ENCODE measurements at places on chromosomes 11 and 22. TPM values are rescaled to one million over a fixed set of nuclear protein-coding genes. Genes with fewer than 3 reads are reported as not detected.

The LIF gene
- total RNA-seq = 0.66 TPM

The TNNT3 gene
- 6.9 TPM for total RNA-seq

The TRIM6 gene
- 3.1 TPM for total RNA-seq

The CSF2RB gene
- 5.7 TPM for total RNA-seq

The KRTAP5-2 gene
- not detected for total RNA-seq

The GGTLC3 gene
- total RNA-seq = not detected

The OR52H1 gene
- total RNA-seq = not detected

The LDHAL6A gene
- total RNA-seq = not detected

The SLC22A8 gene
- not detected for total RNA-seq

The DRD2 gene
- total RNA-seq = 1.3 TPM

The CRYBB2 gene
- total RNA-seq = not detected

- DNase-seq = no peak
Observed at GRCh38 chr22:31332886-31333285, 13.3 kb downstream of the PATZ1 start.

DNA sequence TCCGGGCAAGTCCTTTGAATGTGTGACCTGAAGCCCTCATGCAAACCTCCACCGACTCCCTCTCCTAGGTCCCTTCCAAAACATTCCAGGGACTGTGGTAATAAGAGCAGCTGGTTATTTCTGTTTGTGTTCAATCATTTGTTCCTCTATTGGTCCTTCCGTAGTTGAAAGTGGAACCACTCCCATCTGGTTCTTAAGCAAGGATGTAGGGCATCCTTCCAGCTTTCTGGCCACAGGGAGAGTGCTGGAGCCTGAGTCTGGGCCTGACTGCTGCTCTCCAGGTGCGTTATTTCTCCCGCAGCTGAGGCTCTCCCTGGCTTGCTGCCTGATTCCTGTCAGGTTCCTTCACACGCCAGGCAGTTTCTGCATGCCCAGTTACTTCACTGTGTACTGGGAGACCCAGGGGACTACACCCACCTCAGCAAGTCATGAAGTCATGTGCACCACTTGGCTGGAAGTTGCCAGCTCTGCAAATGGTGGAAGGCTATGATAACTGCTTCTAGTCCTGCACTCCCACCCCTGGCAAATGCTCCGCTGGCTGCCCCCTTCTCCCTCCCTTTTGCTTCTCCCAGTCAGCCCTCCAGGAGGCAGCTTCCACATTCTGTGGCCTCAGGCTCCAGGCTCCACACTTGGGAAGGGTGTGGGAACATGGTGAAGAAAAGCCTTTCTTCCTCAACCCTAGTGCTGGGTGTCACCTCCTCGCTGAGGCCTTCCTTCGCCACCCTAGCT is 4.0 kb upstream of the ALX4 start:
- no peak for DNase-seq

- peak; percentile 94 for DNase-seq
Observed at GRCh38 chr22:35399678-35400500, at the start of gene MCM5. MCM5 (plus strand) TSS chr22:35400140; CDS start chr22:35400439, 299 bp downstream.

- no peak for DNase-seq
Observed at GRCh38 chr11:30990625-30991296, 378.8 kb downstream of the DCDC1 start.

- DNase-seq = no peak
Observed at GRCh38 chr22:50205781-50206569, 5.2 kb downstream of the SELENOO start.

DNA sequence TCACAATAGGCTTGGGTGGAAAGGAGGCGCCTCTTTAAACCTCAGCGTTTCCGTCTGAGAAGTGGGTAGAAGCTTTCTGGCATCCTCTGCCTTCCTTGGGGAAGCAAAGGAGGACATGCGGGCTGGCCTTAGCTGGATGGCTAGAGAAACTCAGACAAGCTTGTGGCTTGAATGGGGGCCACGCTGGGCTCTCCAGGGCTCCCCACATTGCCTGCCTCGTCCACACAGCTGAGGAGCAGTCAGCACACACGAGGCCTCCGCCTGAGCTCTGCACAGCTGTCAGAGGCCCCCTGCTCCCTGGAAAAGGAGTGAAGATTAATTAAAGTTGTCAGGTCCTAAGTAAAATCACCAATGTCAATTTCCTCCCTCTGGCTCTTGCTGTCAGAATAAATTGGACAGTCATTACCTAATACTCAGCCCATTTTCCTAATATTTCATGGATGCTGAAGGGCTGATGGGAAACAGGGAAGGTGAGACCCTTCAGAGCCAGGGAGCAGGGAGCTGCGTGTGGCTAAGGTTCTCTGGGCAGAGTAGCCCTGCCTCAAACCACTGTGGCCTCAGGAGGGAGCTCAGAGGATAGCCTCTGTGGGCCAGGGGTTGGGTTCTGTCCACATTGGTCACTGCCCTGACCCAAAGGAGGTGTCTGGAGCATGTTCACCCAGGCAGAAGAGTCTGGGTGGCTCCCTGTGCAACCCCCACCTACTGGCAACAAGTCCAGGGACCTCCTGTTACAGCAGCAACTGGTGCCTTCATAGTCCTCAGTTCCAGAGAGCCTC is 118.3 kb upstream of the CD82 start:
- DNase-seq = no peak

GRCh38 chr11:43962383-43963278 is 20.2 kb downstream of the C11orf96 start:
- DNase-seq = no peak

DNA sequence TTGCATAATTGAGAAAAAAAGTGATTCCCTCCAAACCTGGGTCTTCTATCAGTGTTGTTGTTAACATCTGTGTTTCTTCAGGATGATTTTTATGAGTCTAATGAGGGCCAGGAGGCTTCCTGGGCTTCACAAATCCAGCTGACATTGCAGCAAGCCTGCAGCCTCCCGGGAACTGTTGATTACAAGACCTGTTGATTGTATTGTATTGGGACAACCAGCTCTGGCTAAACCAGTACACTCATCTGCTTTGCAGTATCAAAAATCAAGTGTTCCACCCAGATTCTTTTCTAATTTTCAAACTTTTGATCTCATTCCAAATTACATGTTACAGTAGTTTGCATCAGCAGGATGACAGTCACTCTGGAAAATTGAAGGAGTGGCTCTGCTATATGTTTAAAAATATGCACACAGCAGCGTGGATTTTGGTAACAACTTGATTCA is 16.1 kb upstream of the PRSS23 start:
- no peak for DNase-seq

- no peak for DNase-seq
Observed at GRCh38 chr11:130452940-130453339, 4.5 kb downstream of the ADAMTS15 start.

DNA sequence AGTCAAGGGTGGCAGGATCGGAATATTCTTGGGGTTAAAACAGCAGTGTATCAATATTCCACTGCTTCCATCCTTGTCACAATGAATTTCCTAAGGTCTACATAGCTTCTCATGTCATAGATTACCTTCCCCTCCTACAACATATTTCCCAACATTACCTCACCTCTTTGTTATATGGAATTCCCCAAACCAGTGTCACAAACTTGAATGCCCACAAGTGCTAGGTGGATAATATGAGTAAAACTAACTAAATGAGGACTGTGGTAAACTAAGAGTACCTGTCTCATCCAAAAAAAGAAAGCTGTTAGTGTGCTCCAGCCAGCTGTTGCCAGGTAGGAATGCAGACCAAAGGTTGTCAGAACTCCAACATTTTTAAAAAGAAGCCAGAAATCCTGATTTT is 17.0 kb upstream of the NUCB2 start:
- no peak for DNase-seq

GRCh38 chr11:19187833-19188258 is 13.9 kb downstream of the CSRP3 start:
- no peak for DNase-seq
